ENCODE measurements at places on chromosomes 4 and X. TPM values are rescaled to one million over a fixed set of nuclear protein-coding genes. Genes with fewer than 3 reads are reported as not detected.
A peak's percentile ranks its signal among the peaks of the same experiment; 100 is the strongest.

Gene FAM133A
- 1.6 TPM for total RNA-seq

Gene COL4A5
- 8.4 TPM for total RNA-seq

Gene NSUN7
- total RNA-seq, result not detected

Gene DCAF12L2
- not detected for total RNA-seq

Gene CFAP299
- 8.7 TPM for total RNA-seq

Gene OCRL
- total RNA-seq, result 26.8 TPM

DNA sequence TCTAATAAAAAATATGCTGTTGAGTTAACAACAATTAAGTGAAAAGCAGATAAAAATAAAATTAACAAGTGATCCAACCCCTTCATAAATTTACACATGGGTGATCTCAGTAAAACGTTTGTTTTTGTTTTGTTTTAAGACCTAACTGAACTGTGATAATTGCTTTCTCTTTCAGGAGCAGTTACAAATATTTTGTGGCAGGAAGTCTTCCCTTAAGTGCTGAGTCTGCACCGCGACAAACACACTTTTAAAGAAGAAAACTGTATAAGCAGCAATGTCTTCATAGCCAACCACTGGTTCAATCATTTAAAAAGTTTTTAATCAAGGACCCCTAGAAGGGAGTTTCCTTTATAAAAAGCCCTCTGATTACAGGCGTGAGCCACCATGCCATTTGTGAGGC is 53.7 kb upstream of the NFKB1 start:
- peaks cover 2% of the 10 kb centered on the region for H3K27me3 ChIP-seq
- no peak overlapping the region for H3K4me3 ChIP-seq
- no peaks in the 10 kb centered on the region for H3K36me3 ChIP-seq
- H3K4me1 ChIP-seq, result 0 out of 2 replicates have a peak, but pooled peaks cover 4% of the 10 kb centered on the region
- H3K27ac ChIP-seq, result no peak overlapping the region

DNA sequence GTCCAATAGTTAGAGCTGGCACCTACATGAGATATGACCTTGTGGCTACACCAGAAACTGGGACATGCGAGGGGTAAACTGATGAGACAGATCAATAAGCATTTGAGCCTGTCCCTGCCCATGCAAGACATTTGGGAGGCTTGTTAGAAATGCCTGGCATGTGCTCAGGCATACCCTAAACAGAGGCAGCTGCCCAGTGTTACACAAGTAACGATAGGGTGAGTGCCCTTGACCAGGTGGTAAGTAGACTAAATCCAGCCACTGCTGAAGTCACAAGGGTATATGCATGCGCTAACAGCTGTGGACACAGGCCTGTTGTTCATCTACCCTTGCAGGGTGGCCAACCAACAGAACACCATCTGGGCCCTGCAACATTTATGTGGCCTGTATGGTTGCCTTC is 56.1 kb upstream of the CCDC149 start:
- DNase-seq, result no peak
- H3K27ac ChIP-seq, result no peak overlapping the region
- H3K27me3 ChIP-seq, result peaks cover 14% of the 10 kb centered on the region
- no peak overlapping the region for H3K4me3 ChIP-seq

DNA sequence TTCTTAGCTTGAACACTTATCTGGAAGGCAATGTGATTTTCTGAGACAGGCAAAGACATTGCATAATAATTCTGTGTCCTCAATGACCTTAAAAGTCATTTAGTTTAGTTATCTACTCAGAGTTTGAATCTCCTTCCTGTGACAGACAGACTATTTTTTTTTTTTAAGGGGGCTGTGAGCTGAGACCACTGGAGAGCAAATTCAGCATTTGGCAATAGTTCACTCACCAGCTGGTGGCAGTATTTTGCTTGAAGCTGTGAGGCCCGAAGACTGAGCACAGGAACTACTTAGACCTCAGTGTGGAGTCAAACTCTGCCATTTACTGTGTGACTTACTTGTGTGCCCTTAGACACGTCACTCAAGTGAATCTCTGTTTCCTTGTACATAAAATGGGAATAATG is 22.9 kb upstream of the CPE start:
- H3K27ac ChIP-seq, result no peak overlapping the region
- no peak overlapping the region for H3K4me3 ChIP-seq
- no peaks in the 10 kb centered on the region for H3K36me3 ChIP-seq
- peak; percentile 33 for DNase-seq
- peaks cover 23% of the 10 kb centered on the region for H3K27me3 ChIP-seq

GRCh38 chrX:135520553-135521404 is at the start of gene INTS6L:
INTS6L (plus strand) TSS chrX:135520660; CDS start chrX:135520993, 333 bp downstream.
- DNase-seq, result peak; percentile 85
- peaks cover 15% of the 10 kb centered on the region for H3K4me1 ChIP-seq
- peak within 1 kb of the TSS; percentile 96 for H3K4me3 ChIP-seq

DNA sequence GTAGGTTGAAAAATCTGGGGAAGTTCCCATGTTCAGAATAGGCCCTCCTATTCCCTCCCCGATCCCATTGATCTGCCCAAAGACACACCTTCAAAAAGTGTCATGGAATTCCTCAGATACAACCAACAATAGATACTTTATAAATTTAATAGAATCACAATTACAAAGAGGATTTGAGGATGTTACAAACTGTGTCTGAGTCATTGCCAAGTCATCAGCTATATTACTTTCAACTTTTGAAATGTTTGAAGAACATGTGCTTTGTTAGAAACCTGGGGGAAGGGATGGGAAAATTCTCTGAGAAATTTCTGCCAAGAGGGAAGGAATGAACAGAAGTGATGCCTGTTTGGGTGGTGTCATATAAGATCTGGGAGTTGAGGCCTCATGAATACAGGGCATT is 46.7 kb downstream of the KCNIP4 start:
- H3K4me1 ChIP-seq, result peaks cover 23% of the 10 kb centered on the region
- peaks cover 13% of the 10 kb centered on the region for H3K36me3 ChIP-seq
- no peaks in the 10 kb centered on the region for H3K27me3 ChIP-seq
- H3K4me3 ChIP-seq, result no peak overlapping the region
- H3K27ac ChIP-seq, result no peak overlapping the region
- DNase-seq, result peak; percentile 29

DNA sequence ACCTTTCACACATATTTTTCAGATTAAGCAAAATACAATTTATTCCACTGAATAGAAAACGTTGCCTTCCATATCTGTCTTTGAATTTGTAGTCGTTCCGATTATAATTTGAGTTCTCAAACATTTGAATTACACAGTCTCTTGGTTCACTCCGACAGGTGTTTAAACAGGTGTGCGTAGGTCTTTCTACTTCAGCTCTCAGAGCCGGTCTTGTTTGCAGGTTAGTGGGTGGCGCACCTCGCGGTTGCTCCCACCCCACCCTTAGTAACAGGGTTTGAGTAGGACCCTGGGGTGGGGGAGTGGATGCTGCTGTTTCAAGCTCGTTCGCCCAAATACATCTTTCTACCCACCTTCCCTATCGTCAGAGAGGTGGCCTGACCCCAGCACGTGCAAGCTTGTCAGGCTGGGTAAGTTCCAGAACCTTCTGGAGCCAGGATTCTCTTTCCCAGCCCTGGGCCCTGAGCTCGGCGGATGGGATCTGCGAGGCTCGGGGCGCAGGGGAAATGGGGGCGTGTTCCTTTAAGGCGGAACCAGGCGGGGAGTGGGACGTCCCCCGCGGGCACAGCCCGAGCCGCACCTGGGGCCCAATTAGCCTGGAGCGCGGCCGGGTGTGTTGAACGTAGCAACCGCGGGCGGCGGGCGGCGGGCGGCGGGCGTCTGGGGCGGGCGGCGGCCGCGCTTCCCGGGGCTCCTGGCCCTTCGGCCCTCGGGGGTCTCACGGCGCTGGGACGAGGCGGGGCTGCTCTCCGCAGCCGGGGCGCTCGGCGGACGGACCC is at the start of gene FAM149A:
TSS of gene FAM149A (plus strand) at position 591 of the 776 bp plus-strand sequence.
- DNase-seq, result no peak
- H3K4me3 ChIP-seq, result no peak within 1 kb of the TSS
- no peaks in the 10 kb centered on the region for H3K4me1 ChIP-seq
- H3K27me3 ChIP-seq, result peaks cover 22% of the 10 kb centered on the region
- H3K27ac ChIP-seq, result no peak within 1 kb of the TSS
- H3K36me3 ChIP-seq, result 0 out of 2 replicates have a peak, but pooled peaks cover 3% of the 10 kb centered on the region

- H3K27me3 ChIP-seq, result peaks cover 2% of the 10 kb centered on the region
- H3K4me3 ChIP-seq, result no peak overlapping the region
- DNase-seq, result no peak
- H3K27ac ChIP-seq, result no peak overlapping the region
- H3K36me3 ChIP-seq, result peaks cover 5% of the 10 kb centered on the region
Observed at GRCh38 chrX:819684-820083, 189.1 kb downstream of the SHOX start.

DNA sequence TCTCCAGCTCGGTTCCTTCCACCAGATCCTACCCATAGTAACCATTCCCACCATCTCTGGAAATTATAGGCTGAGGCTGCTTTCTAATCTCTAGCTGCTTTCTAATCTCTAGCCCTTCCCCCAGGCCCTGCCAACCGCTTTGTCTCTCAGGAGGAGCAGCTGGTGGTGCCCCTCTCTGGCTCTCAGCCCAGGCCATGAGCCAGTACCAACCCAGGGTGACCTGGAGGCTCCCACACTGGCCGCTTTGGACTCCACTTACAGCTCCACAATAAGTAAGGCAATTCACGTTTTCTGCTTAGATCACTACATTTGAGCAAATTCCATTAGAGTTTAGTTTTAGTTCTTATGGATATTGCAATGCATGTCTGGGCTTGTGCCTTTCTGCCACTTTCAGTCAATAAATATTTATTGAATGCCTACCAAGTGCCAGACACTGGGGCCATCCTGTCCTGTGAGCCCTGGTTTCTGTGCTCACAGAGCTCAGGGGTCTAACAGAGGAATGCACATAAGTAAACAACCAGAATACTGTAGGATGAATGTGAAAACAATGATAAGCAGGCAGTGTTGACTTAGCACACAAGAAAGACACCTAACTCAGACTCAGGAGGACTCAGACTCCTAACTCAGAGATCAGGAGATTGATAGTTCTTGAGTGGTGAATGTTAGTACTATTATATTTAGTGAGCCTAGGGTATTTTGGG is 38.9 kb downstream of the SMC1A start:
- DNase-seq, result no peak
- H3K36me3 ChIP-seq, result peaks cover 5% of the 10 kb centered on the region
- H3K27ac ChIP-seq, result peak overlapping the region; percentile 53
- no peaks in the 10 kb centered on the region for H3K27me3 ChIP-seq
- H3K4me1 ChIP-seq, result peaks cover 12% of the 10 kb centered on the region

DNA sequence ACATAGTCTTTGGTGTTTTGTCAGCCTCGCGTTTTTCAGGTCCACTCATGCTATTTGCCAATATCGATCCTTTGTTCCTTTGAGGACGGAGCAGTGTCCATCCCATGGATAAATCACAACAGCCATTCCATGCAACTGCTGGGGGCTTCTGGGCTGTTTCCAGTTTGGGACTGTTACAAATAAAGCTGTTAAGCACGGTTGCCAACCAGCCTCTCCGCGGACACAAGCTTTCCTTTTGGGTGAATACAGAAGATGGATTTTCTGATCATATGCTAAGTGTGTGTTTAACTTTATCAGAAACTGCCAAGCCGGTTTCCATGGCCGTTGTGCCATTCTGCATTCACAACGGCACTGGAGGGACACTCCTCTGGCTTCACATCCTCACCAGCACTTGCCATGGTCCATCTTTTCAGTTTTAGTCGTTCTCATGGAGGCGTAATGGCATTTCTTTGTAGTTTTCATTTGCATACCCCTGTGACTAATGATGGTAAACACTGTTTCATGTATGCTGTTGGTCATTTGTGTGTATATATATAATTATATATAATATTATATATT is 67.8 kb downstream of the ABLIM2 start:
- DNase-seq, result no peak
- H3K4me3 ChIP-seq, result no peak overlapping the region
- peaks cover 20% of the 10 kb centered on the region for H3K36me3 ChIP-seq
- peaks cover 28% of the 10 kb centered on the region for H3K27me3 ChIP-seq

DNA sequence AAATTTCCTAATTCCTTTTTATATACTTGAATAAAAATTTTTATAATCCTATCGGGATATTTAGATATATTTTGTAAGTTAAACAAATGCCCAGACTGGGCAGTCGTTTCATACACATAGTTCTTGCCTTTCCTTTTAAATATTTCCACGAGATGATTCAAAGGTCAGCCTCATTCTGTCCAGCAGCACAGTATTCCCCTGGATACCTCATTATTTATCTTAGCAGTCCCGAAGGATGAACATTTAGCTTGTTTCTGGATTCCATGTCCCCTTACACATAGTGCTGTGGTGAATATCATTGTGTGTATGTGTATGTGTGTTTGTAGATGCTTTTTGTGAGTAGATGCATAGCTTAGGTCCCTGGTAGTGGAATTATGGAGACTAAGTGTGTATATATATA is 38.3 kb downstream of the RAPGEF2 start:
- peaks cover 24% of the 10 kb centered on the region for H3K4me1 ChIP-seq
- H3K36me3 ChIP-seq, result no peaks in the 10 kb centered on the region
- H3K4me3 ChIP-seq, result no peak overlapping the region

GRCh38 chr4:165785337-165785736 is 87.7 kb upstream of the TLL1 start:
- no peaks in the 10 kb centered on the region for H3K36me3 ChIP-seq
- no peaks in the 10 kb centered on the region for H3K27me3 ChIP-seq
- no peak overlapping the region for H3K4me3 ChIP-seq
- no peak for DNase-seq
- H3K4me1 ChIP-seq, result no peaks in the 10 kb centered on the region
- no peak overlapping the region for H3K27ac ChIP-seq

GRCh38 chrX:112961981-112962380 is 121.3 kb upstream of the AMOT start:
- H3K27me3 ChIP-seq, result no peaks in the 10 kb centered on the region
- no peak for DNase-seq
- peaks cover 6% of the 10 kb centered on the region for H3K36me3 ChIP-seq
- H3K4me3 ChIP-seq, result no peak overlapping the region

DNA sequence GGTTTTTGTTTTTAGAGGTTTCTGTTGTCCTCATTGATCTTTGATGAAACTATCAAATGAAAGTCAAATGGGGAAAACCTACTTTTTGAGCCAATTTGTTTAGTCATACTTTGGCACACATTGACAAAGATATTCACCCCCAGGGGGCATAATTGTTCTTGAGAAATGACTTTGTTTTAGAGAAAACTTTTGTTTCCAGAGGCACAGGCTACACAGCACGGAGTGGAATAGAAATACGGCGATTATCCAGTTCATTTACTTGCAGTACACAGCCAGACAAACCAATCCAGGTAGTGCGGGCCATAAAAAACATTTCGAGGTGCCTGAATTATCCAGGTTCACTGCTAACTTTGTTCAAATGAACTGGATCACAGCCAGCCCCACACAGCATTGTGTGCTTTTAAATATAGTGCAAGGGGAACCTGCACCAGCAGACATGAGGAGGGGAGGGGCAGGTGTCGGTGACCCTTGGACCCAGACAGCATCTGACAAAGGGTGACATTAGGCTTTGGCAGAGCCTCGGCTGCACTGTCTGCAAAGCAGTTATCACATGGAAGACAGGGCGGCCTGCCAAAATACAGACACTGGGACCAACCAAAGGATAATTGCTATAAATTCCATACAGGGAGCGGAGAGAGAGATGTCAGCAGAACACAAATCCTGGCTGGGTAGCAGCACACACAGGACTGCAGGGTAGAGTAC is 179.6 kb upstream of the NOCT start:
- peaks cover 31% of the 10 kb centered on the region for H3K27me3 ChIP-seq
- no peak overlapping the region for H3K4me3 ChIP-seq
- H3K27ac ChIP-seq, result no peak overlapping the region
- DNase-seq, result peak; percentile 24

- H3K4me1 ChIP-seq, result no peaks in the 10 kb centered on the region
- no peaks in the 10 kb centered on the region for H3K36me3 ChIP-seq
- no peak for DNase-seq
- H3K4me3 ChIP-seq, result no peak overlapping the region
- no peak overlapping the region for H3K27ac ChIP-seq
Observed at GRCh38 chr4:165662341-165662740, 210.7 kb upstream of the TLL1 start.

Measured in HFFc6 (cell line).